Keratinocyte (primary cell): ENCODE measurements at places on chromosomes 7 and 10.

DNA sequence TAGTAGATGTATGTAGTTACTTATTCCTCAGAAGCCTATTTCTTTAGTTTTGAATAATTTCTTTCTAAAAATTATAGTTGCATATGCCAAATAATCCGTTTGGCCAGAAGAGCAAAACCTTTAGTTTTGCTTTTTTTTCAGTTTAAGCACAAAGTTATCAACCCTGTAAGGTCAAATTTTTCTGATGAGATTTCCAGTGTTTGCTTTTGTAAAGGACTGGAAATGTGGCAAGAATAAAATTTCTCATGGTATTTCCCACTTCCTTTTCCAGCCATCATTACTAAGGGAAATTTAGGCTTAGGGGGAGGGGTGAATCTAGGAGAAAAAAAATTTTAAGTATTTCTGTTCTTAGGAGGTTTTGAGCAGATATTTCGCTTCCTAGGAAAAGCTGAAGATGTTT, 7.6 kb downstream of the CALD1 start:
- no peak for DNase-seq

DNA sequence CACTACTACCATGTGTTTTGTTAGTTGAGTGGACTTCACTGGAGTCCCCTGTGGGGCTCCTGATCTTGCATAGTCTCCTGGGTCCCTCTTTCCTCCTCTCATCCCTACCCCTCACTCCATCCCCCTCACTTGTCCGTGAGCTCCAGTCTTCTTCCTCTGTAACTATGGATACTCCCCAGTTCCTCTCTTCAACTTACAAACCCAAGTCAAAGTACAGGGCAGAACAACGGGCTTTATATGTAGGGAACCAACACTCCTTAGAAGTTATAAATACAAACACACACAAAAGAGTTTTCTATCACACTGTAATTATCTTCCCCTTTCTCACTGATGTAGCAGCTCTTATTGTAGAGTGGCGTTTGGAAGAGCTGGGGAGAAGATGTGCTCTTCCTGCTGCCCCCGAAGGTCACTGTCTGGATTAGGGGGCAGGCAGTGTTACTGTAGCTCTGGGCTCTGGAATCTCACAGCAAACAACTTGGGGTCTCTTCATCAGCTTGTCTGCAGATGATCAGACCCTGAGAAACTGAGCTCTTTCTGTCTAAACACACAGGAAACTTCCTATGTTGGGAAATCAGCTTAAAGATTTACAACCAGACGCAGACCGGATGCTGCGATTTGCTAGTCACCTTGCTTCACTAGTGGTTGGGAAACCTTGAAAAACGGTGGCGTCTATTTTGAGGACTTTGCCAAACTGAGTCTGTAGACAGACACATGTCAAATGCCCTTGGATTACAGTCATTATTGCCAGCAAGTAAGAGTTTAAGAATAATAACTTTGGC, 13.6 kb downstream of the SNX10 start:
- DNase-seq = no peak

- DNase-seq = no peak
Measured at GRCh38 chr7:72286519-72286918, 125.6 kb downstream of the CALN1 start.

DNA sequence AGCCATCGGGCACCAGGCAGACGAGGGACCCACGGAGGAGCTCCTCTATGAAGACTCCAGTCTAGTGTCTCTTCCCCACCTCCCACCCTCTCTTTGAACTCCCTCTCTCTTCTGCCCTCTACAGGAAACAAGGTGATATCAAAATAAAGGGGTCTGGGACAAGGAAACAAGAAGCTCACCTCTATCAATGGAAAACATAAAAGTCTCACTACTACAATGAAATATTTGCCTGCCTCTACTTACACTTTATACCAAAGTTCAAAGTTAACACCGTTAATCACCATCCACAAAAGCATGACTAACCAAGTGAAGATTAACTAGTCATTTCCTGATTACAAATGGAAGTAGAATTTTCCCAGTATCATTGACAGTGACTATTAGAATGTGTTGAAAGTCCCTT, 82.2 kb downstream of the PARD3 start:
- no peak for DNase-seq

- no peak for DNase-seq
Measured at GRCh38 chr10:109247814-109248213, 675.5 kb downstream of the XPNPEP1 start.

DNA sequence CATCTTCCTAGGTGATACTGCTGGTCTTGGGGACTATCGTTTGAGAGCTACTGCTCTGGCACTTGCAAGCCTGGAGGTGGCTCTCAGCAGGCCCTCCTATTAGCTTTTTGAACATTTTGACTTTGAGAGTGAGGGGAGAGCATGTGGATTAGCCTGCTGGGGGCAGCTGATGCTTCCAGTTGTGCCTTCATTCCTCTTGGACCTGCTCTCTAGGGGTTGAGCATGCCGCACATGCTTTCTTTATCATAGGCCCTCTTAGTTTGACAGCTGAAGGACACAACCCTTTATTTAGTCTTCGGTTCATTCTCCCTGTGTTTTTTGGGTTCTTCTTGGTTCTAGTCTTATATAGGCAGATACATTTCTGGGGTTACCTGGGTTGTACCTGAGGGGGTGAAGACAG, 132.1 kb downstream of the GALNT17 start:
- no peak for DNase-seq

DNA sequence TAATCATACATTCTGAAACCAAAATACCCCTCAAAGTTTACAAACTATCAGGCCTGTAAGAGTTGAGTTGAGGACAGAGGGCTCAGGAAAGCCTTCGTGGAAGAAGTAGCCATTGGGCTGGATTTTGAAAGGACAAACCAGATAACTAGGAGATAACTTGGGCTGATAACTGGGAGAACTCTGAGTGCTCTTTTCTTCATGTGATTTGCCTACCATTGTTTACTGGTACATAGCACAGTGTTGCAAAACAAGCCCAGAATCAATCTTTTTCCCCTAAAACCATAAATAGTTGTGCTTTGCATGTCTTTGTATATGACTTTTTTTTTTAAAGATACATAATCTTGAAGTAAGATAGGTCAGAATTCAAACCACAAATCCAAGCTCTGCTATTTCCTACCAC, 106.7 kb upstream of the ITGB1 start:
- no peak for DNase-seq

DNA sequence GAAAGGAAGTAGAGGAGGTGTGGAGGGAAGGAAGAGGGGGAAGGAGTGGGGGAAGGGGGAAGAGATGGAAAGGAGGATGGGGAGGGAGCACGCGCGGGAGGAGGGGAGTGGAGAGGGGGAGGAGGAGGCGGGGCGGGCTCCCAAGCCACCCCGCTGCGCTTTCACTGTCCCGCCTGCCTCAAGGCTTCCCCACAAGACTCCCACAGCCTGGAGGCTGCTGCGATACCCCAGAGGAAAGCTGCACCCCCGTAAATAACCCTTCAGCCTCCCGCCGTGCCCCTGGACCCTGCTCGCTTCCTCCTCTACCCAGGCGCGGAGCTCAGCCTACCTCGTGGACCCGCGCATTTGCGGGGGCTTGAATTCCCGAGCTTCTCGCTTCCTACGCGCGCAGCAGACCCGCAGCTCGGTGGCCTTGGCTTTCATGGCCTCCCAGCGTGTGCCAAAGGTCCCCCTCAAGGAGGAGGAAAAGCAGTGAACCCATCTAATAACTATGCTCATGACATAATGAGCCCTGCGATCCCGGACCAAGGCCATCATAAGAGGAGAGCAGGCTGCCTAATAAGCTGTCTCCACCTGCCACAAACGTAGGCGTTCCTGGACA, at the start of gene C10orf67:
Gene C10orf67, minus strand, starts transcription at position 557 of the 601 bp plus-strand sequence. Its CDS starts 23 bp downstream, at position 534.
- no peak for DNase-seq

DNA sequence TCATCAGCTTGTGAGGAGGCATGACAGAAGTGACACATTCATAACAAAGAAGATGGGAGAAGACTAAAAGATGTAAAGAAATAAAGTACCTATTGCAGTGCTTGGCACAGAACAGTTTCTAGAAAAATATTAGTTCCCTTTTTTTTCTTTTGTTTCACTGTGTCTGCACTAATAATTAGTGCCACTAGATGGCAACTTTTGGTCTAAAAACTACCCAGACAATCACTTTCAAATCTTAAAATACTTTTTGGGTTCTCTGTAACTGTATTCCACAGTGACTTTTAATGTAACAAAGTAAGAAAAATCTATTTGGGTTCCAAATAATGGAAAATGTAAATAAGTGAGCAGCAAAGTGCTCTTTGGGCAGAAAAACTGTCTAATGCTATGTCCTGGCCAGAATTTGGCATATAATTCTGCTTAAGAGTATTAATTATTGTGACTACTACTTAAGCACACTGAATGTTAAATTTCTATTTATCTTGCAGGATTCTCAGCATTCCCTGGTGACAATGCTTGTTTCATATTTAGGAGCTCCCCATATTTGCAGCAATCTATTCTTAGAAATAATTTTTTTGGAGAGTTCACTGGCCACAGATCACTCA, 134.8 kb upstream of the KIF5B start:
- DNase-seq = no peak

DNA sequence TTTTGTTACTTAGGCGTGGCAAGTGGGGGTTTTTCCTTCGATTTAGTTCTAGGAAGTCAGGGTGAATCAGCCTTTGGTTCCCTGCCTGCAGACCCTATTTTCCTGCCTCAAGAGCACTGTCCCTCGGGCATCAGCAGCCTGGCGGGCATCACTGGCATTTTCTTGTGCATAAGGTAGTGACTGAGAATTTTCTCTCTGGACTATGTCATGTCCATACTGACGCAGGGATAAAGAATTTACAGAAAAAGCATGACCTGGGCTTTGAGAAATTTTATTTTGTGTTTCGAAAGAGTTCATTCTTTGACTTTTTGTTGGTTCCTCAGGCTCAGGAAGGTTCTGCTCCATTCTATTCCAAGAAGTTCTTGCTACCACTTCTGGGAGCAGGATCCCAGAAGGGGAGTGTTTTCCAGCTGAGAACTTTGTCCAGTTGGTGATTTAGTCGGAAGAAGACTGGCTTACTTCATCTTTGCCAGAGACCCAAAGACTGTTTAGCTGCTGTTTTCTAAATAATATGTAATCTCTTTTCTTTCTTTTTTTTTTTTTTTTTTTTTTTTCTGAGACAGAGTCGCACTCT, 213.9 kb upstream of the SH2B2 start:
- DNase-seq = no peak

- DNase-seq = peak; percentile 71
Measured at GRCh38 chr7:106824458-106824857, 40.6 kb upstream of the PIK3CG start.

DNA sequence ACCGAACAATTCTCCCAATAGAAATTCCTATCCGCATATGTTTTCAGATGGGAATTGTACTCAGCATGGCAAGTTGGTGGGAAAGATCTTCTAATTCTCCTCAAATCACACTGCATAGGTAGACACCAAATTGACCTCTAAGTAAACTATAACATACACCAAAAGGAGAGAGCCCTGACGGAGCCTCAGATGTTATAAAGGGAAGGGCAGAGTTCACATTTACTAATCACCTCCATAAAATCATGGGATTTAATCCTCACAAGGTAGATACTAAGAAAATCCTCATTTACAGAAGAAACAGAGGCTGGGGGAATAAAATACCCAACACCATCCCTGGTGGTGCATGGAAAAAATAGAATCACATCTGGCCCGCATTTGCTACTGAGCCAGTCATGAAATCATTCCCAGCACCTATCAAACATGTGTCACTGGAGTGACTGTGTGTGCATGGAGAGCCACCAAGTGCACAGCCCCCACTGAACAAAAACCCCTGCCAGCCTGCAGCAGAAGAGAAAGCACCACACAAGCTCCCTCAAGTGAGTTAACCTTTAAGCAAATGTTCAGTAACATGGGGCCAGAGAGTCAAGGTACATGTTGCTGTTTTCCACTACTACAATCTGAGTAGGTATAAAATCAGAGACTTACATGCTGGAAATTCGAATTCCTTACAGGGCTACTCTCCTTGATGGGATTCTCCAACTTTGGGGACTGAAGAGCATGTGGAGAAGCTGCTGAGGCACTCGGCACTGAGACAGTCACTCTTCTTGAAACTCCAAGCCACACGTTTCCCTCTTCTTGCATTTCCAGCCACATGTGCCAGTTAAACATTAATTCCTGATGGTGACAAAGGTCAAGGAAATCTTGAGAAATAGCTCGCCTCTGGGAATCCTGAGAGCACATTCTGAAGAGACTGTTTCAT, at the start of gene DDC:
Gene DDC, minus strand, starts transcription at position 766 of the 919 bp plus-strand sequence. CDS start 21,320 bp downstream, outside the sequence.
- DNase-seq = no peak

GRCh38 chr10:84523526-84523925, 195.1 kb downstream of the CCSER2 start:
- DNase-seq = no peak

DNA sequence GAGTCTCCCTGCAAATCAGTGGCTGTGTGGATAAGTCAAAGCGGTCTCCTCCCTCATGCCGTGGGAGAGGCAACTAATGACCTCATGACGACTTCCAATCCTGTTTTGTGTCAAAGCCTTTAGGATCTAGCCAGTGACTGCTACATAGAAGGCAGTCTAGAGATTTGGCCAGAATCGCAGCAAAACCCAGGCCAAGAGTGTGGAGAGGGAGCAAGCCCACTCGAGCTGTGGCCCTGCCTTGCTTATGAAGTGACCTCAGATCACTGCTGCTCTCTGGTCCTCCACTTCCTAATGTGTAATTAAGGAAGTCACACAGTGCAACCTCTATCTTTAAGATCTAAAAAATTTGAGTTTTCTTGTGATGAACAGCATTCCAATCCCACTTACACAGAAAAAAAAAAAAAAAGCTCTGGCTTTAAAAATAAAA, 296.7 kb upstream of the KLF6 start:
- DNase-seq = no peak

GRCh38 chr10:131729938-131730660, 170.7 kb upstream of the PPP2R2D start:
- DNase-seq = no peak

DNA sequence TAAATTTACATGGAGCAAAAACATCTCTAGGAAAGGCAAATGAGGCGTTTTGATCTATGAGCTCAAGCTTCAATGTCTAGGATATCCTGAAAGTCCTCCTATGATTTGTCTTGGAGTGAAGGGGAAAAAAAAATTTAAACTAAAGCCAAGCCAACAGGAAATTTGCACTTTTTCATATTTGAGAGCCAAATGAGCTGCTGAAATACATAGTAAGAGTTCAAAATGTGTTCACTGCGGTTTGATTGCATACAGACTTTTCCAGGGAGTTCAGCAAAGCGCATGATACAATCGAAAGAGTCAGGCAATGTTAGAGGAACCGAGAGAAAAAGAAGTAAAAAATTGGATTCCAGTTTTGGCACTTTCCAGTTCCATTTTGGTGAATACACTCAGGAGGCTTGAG, 633.4 kb upstream of the MGMT start:
- DNase-seq = no peak
